Right ventricle myocardium superior (tissue), 1 donor: ENCODE measurements at places on chromosomes 5 and 9.

DNA sequence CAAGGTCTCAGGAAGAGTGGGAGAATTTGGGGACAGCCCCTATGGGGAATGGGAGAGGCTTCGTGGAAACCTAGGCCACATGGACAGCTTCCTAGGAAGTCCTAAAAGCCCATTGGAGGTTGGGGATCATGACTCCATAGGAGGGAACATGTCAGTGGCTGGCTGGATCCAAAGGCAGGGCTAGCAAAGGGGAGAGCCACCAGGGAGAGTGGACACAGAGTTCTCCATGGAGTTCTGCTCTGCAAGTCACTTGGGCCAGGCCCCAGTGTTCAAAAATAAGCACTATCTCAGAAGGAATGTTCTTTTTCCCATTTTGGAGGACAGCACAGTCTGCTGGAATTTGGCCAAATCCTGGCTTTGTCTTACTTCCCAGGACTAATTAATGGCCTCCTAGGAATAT is 140.6 kb upstream of the RAD23B start:
- no peak for DNase-seq

DNA sequence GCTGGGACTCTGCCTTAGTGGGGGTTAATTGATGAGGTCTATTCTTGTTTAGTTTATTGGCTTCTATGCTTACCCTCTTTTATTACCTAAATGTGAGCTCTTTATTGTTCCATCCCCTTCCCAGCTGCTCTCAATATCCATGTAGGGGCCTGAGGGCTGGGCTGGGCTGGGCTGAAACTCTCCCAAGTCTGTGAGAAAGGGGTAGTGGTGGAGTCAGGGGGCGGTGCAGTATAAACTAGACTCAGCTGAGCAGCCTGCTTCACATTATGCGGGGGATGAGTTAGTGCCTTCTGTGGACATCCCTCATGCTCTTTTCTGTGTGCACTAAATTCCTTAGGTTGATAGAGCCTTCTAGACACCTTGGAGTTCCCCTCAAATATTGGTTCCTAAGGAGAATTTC is 451.8 kb upstream of the PTGER4 start:
- no peak for DNase-seq

DNA sequence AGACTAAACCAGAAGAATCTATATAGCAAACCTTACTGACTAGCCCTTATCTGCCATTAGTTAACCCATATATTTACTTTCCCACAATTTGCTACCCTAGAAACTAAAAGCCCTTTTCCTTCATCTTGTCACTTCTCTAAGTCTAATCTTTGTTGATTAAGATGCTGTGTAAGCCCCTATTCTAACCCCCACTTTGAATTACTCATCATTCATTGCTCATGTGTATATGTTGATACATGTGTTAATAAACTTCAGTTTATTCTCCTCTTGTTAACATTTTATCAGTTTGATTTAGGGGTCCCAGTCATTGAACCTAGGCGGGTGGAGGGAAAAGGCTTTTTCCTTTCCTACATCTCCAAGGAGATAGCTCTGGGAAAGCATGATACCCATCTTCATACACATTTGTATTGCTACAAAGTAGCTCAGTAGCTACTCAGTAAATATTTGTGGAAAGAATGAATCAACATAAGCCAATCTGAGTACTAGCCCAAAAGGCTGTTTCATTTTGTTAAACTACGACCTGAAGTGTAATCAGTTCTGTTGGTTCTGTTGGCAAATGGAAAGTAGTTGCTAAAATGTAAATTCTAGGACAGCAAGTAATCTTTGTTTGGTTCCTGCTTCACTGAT is 35.1 kb upstream of the NDFIP1 start:
- no peak for DNase-seq

- DNase-seq = no peak
These were observed 26.8 kb upstream of the STXBP1 start for GRCh38 chr9:127585161-127585819.

DNA sequence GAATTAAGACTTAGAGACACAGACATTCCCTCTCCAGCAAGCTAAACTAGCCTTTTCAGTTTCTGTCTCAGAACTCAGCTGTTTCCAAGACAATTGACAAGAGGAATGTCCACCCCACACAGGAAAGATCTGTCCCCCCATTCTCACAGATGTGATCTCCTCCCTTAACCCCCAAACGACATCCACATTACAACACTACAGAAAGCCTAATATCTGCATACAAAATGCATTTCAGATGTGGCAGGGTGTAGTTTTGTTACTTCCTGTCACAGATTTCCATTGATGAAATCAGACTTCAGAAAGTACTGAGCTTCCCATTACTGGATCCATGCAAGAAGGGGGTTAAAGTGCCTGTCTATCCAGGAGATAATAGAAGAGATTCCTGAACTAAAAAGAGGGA is 2.9 kb upstream of the ARSI start:
- DNase-seq = no peak
